ENCODE measurements at places on chromosomes 4 and X.

DNA sequence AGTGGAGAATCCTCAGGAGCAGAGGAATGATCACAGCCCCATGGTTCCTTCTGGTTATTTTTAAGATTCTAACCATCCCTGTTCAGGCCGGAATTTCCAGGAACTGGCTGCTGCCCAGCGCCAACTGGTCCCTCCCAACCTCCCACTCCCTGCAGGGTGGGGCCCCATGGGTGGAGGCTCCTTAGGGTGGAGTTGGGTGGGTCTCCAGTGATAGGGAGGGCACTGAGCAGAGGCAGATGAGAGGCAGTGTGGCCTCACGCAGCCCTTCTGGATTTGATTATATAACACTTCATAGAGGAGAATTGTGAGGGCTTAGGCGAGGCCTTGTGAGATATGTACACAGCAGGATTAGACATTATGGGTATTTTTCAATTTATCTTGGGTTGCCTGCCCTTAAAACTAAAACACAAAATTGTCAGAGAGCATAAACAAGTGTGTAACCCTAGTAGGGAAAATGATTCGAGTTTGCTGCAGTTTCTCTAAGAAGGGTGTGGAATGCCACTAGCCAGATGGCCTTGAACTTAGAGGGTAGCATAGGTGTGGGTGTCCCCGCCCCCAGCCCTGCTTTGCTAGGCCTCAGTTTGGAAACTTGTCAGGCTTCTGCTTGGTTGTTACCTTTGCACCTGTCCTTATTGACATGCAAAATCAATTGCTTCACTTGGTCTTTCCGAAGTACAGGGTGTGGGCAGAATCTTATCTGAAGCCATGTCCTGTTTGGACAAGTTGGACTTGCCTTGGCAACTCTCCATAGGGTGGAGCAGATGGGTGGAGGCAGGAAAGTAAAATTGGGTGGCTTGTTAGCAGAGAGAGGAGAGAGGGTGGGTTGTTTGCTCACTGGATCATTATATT, 9.4 kb downstream of the KLF3 start:
- DNase-seq, result no peak

DNA sequence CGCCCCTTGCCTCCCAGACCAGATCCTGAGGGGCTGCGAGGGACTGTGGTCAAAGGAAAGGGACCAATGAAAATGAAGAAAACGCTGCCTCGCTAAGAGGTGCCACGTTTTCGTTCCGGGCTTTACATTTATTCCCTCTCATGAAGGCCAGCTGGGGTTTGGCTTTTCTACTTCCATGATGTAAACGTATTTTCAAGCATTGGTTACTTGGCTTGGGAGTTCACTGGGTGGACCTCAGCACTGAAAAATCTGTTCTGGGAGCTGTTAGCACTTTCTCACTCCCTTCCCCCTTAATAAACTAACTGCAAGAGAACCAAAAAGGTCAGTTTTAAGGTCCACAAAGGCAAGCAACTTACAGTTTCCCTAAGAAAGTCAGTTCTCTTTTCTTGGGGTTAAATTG, 40.6 kb upstream of the ADGRG2 start:
- DNase-seq, result no peak

DNA sequence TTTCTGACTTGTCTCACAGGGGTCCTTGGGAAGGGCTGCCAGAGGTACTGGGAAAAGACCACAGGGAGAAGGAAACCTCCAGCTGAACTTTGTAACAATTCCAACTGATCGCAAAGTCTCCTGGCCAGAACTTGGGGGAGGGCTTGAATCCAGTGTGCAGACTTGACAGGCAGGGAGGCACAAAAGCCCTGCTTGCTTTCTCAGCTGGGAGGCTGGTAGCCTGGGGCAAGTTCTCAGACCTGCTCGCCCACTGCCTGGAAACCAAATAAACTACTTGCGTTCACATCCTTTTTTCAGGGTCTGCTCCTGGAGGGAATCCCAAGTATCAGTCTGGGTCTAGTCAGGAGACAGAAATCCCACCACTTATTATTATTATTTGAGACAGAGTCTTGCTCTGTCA, 48.0 kb upstream of the CASK start:
- DNase-seq, result no peak

DNA sequence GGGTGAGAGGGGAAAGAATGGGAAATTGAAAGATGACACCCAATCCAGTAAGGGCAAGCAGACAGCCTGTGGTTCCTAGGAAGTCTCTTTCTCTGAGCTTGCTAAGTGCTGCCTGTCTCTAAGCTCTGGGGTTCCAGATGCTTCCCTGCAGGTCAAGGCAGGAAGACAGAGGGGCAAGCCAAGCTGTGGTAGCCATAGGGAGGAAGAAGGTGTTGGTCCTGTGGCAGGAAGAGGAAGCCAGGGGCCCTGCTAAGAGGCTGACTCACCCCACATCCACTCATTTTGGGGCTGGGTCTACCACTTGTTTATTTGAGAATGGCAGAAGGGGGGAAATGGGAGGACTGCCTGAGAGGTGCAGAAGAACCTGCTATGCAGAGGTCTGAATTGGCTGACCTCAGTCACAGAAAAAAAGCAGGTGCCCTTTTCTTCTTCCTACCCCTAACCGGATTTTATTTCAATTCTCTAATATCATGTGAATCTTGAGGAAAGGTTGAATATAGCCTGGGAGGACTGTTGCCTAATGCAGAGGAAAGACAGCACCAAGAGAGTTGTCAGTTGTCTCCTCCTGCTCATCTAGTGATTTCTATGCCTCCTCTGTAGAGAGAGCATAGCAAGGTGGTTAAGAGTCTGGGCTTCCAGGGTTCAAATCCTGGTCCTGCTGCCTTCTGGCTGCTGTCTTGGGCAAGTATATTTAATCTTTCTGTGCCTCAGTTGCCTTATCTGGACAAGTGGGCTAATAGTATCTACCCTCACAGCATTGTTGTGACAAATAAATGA, 27.4 kb downstream of the HOPX start:
- no peak for DNase-seq

- no peak for DNase-seq
Observed at GRCh38 chr4:13647031-13647430, 19.5 kb upstream of the BOD1L1 start.

- no peak for DNase-seq
Observed at GRCh38 chrX:131840799-131841495, 182.2 kb upstream of the STK26 start.

DNA sequence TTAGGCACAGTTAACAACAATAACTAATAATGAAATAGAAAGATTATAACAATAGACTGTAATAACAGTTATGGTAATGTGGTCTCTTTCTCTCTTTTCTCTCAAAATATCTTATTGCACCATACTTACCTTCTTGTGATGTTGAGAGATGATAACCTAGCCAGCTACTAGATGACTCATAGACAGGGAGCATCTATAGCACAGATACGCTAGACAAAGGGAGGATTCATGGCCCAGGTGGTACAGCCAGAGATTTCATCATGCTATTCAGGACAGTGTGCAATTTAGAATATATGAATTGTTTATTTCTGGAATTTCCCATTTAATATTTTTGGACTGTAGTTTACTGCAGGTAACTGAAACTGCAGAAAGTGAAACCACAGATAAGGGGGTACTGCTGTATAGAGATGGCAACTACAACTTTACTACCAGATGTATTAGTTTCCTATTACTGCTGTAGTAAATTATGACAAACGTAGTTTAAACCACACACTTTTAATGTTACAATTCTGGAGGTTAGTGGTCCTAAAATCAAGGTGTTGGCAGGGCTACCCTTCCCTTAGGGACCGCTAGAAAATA, 41.8 kb upstream of the MAGED1 start:
- DNase-seq, result no peak

- peak; percentile 60 for DNase-seq
Observed at GRCh38 chr4:54784161-54784671, 126.5 kb downstream of the KIT start.

- no peak for DNase-seq
Observed at GRCh38 chrX:118480172-118480571, 15.4 kb upstream of the DOCK11 start.

GRCh38 chr4:68883870-68884269, 67.7 kb downstream of the UGT2A3 start:
- DNase-seq, result no peak

DNA sequence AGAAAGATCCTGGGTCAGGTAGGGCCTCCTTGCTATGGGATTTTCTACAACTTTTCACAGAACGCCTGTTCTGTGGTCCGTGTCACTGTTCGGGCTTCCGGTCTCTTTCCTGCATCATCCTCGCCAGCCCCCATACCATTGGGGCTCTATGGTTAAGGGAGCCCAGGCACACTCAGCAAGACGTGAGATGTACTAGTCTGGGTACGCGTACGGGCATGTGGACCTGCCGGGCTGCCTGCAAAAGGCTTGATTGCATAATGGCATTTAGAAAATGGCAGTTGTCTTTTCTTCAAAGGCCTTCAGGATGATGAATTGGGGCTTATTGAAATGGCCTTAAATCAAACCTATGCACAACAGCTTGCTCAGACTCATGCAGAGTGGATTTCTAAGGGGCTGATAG, 86.7 kb downstream of the CNGA2 start:
- DNase-seq, result no peak

- peak; percentile 19 for DNase-seq
Observed at GRCh38 chr4:52157641-52158316, 106.7 kb downstream of the SPATA18 start.

- no peak for DNase-seq
Observed at GRCh38 chrX:35006361-35006760, 63.8 kb downstream of the FAM47B start.

- no peak for DNase-seq
Observed at GRCh38 chr4:118833192-118833820, 2.6 kb downstream of the SEC24D start.

- DNase-seq, result no peak
Observed at GRCh38 chr4:184588893-184589292, 60.4 kb downstream of the CASP3 start.

DNA sequence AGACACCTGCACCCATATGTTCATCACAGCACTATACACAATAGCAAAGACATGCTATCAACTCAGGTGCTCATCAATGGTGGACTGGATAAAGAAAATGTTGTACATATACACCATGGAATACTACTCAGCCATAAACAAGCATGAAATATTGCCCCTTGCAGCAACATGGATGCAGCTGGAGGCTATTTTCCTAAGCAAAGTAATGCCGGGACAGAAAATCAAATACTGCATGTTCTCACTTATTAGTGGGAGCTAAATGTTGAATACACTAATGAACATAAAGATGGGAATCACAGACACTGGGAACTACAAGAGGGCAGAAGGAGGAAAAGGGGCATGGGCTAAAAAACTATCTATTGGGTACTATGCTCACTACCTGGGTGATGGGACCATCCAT, 278.5 kb downstream of the GPC3 start:
- no peak for DNase-seq

DNA sequence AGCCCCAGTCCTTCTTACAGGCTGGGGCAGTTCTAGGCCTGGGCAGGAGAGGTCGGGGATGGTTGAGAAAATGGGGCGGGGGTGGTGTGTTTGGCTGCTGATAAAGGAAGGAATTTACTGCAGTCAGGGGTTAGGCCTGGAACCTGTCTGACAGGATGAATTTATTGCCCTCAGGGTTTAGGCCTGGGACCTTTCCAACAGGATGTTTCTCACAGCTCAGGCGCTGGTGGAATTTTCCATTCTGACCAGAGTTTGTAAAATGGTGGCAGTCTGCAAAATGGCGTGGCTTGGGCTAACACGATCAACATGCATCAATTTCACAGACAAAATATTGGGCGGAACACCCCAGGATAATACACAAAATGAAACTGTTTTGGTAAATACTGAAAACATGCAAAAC, 83.5 kb upstream of the SPIN4 start:
- DNase-seq, result no peak

DNA sequence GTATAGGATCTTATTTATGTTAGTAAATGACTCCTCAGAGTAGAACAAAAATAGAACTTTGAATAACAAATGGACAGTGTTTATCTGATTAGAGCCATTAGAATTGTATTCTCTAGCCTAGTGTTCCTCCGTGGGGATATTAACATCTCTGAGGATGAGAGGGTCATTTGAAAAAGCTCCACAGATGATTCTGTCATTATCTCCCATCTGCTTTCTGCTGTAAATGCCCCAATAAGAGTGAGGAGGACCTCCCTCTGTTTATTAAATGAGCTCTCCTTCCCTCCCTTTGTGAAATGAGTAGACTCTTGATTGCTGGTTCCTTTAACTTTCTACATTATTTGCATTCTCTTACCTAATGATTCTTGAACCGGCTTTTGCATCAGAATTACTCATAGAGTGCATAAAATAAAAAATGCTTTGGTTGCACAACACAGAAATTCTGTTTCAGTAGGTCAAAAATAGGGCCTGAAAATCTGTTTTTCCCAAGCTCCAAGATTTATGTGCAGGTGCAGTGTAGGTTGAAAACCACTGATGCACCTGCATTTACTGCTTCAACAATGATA, 18.0 kb downstream of the GC start:
- DNase-seq, result no peak

DNA sequence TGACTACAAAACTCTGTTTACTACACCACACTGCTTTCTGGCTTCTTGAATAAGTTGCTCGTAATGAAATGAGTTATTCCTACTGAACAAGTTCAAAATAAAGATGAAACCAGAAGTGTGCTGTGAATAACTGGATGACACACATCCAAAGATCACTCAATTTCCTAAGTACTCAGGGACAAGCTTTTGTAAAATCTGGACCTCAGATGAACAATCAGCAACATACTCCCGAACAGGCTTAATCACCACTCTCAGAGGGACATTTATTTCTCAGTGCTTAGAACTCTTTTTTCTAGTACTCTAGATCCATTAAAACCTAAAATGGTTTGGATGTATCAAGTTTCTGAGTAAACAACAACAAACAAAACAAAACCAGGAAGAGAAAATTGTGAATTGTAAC, 61.5 kb upstream of the EXOC1L start:
- peak; percentile 29 for DNase-seq

DNA sequence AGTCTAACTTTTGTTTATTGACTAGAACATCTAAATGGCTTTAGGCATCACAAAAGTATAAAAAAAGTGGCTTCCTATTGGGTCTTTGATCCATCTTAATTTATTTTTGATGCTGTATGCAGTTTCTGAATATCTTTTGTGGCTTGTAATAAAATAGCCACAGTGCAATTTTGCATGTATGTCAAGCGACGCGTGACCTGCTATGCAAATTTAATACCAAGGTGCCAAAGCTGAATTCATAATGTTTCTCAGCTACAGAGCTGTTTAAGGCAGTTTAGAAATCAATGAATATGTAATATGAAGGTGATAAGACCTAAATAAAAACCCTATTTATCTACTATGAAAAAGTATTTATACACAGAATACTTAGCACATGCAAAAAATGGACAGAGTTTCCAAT, 197.8 kb downstream of the AFF2 start:
- DNase-seq, result no peak
